HL-60 (cell line): ENCODE measurements at places on chromosomes 7 and 10.

DNA sequence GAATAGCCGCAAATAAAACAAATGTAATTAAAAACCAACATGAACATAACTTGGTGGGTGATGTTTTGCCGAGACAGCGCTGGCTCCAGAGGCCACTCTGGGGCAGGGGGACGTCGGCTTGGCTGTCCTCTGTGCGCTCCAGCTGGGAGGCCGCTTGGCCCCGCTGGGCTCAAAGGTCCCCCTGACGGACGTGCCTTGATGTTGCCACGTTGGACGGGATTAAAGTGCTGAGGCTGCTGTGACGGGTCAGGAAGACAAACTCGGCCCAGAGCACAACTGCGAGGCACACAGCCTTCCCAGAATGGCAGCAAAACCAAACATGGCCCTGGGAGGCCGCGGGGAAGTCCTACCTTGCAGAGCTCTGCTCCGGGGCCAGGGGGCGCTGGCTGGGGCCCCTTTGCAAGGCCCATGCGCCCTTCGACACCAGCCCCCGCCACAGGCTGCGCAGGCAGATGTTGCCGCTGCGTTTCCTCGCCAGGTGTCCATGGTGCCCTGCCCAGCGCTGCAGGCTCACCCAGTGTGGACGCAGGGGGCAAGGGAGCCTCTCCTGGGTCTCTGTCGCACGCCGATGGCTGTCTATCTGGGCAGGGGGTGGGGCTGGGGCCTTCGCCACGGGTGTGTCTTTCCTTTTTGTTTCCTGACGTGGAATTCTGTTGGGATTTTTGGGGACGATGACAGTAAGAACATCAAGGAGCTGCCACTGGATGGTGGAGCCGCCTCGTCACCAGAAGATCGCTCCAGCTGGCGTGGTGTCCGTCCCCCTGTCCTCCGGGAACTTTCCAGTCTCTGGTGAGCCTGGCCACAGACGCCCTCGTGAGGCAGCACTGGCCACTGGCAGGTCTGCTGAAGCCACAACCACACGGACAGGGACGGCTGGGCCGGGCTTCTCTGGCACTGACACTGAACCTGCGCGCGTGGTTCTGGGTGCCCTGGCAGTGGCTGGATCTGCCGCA lies 99.6 kb upstream of the DIP2C start:
- no peak for DNase-seq

- no peak for DNase-seq
Measured at GRCh38 chr7:1079546-1079945, 8.4 kb upstream of the GPER1 start.

DNA sequence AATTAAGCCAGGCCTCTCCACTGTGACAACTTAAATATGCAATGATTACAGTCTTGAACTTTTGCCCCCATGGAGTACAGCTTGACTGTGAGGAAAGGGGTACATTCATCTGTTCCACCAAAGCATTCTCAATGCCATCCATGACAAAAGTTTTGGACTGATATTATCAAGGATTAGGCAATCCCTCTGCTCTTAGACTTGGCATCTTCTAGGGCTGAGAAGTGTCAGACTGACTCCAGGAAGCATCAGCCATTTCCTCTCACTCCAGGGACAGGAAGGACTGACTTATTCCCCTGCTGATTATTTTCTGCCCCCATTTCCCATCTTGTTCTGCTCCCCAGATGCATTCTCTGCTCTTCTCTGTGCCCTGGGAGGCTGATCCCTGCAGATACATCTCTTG lies 69.7 kb downstream of the ZNF365 start:
- DNase-seq, result no peak

- DNase-seq, result no peak
Measured at GRCh38 chr10:30412901-30413300, 21.1 kb upstream of the MAP3K8 start.

DNA sequence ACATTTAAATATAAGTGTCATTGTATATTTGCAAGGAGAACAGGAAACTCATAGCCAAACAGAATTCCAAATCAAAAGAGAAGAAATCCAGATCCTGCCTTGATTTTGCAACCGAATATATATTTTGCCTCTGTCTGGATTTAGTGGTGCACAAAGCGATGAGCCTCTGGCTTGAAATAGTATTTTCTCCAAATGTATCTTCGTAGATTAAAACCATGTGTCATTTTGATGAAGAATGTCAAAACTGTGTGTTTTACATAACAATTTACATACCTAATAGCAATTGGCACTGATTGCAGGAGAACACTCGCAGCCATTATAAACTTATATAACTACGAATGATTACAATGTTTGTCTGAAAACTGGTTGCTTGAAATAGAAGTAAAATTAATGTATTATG lies 156.4 kb downstream of the ARID5B start:
- DNase-seq, result no peak

DNA sequence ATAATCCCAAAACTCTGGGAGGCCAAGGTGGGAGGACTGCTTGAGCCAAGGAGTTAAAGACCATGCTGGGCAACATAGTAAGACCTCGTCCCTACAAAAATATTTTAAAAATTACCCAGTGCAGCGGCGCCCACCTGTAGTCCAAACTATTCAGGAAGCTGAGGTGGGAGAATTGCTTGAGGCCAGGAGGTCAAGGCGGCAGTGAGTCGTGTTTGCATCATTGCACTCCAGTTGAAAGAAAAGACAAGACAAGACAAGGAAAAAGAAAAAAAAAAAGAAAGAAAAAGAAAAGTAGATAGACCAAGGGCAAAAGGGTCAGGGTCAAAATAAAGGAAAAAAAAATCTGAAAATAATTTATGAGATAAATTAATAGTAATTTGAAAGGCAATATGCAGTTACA lies 5.8 kb downstream of the ANXA7 start:
- no peak for DNase-seq

DNA sequence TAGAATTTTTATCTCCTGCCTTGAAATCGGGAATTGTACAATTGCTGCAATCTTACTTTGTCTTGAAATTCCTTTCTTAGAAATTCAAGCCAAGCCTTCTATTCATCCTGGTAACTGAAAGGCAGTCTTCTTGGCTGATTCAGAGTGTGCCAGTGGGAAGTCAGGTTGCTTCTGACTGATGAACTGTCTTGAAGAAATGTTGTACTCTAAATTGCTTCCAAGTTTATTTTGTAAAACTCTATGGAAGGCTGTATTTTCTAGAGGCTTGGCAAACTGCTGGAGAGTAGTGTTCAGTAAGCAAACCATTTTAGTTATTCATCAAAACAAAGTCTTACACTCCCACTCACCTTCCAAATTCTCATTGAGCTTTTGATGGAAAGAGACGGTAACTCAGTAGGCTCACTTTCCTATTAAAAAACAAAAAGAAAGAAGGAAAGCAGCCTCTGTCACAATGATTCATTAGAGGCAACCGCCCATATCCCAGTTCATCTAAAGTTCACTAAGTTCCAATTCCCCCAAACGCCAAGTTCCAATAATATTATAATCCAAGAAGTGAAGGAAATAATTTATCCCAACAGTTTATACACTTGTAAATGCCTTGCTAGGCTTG lies 187.9 kb upstream of the MALRD1 start:
- no peak for DNase-seq

DNA sequence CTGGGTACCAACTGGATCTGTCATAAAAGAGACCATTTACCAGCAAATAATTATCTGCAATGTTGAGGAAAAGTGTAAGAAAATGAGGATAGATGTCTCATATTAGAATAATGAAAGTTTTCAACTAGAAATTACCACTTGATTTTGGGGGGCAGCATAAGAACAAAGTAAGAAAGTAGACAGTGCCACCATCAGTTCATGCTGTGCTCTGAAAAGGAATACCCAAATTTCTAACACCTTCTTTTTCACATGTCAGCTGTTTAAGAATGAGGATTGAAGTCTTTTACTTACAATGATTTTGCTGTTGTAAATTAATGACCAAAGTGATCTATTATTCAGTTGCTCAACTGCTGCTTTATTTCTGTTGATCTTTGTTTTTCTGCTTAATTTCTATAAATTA lies 578.3 kb downstream of the ETV1 start:
- DNase-seq, result no peak

- DNase-seq, result no peak
Measured at GRCh38 chr10:75971402-75972211, 540.2 kb downstream of the LRMDA start.

DNA sequence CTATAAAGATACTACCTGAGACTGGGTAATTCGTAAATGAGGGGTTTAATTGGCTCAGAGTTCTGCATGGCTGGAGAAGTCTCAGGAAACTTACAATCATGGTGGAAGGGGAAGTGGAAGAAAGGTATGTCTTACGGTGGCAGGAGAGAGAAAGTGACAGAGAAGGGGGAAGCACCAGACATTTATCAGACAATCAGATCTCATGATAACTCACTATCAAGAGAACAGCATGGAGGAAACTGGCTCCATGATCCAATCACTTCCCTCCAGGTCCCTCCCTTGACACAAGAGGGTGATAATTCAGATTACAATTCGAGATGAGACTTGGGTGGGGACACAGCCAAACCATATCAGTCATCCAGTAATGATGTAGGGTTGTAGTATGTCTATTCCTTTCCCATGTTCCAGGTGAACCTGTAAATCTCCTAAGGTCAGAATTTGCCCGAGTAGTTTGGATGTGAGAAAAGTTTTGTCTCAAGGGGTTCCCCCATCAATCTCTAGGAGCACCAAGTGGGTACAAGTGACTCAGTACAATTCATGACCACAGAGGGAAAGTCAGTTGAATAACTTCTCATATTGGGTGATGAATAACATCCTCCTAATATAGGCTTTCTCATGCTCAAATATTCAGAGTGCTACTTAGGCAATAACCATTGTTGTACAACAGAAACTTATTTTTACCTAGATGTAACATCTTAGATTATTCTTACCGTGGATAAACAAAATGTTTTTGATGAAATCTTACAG lies 39.7 kb upstream of the MTPN start:
- no peak for DNase-seq

DNA sequence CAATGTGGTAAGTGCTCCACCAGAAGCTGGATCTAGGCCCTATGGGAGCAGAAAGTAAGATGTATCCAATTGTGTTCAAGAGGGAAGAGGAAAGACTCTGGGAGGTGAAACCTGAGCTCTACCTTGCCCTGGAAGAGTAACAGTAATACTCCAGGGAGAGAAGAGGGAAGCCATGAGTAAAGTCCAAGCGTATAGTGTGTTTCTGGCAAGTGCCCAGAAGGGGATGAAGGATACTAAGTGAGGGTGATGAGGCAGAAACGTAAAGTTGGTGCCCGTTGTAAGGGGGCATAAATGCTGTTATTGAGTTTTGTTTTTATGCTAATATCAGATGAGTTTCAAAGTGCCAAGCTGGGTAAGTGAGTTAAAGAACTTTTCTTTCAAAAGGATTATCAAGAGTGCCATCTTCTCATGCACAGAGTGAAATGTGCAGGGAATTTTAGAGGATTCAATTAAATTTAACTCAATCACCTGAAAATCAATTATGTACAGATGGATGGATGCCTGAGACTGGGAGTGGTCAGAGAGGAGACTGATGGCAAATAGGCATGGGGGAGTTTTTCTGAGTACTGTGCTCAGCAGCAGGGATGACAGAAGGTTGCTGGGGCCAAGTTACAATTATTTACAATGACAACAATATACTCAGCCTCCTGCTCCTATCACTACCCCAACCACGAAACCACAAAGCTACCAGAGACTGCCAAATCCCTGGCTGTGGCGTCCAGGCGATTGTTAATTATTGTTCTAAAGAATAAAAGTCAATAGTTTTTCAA lies 123.3 kb upstream of the LAMB4 start:
- DNase-seq, result no peak

DNA sequence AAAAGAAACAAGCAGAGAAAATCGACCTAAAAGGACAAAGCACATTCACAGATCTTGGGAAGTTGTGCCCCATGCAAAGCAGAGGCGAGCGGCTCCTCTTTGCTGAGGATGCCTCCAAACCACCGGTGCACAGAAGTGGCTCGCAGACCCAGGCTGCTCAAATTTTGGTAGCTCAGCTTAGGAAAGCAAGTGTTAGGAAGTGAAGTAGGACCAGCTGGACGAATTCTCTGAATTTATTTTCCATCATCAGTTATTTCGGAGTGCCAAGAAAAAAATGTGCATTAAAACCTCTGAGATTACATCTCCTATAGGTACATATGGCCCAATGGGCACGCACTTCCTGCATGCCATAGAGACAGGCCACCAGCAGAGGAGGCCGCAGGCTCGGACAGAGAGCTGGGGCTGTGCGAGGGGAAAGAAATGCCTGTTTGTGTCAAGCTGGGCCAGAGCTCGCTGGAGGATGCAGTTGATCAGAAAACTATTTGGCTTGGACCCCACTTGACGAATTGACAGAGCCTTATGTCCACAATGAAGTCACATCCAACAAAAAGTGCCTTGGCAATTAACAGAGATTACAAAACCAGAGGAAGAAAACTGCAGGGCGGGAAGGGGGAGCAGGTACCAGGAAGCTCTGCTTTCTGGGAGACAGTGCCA lies 122.3 kb upstream of the LYZL2 start:
- peak; percentile 46 for DNase-seq

GRCh38 chr7:33651998-33652515 lies 253.3 kb upstream of the BMPER start:
- no peak for DNase-seq

DNA sequence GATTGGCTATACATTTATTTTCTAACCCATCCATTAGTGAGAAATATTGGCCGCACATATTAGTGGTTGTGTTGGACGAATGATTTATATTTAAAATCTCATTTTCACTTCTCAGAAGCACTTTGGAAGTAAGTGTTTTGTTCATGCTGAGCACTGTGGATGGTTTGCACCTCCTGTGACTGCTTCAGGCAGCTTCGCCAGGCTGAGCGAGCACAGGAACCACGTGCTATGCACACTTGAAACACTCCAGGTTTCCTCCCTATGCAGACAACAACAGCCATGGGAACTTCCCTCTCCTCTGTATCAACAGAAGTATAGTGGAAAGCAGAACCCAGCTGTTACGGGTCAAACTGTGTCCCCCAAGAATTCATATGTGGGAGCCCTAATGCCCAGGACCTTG lies 67.3 kb upstream of the WDR11 start:
- no peak for DNase-seq

DNA sequence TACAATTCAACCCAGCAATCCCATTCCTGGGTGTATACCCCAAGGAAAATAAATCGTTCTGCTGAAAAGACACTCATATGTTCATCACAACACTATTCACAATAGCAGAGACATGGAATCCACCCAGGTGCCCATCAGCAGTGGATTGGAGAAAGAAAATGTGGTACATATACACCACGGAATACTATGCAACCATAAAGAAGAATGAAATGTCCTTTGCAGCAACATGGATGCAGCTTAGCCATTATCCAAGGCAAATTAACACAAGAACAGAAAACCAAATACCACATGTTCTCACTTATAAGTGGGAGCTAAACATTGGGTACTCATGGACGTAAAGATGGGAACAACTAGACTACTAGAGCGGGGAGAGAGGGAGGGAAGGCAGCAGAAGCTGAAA lies 207.8 kb downstream of the GATA3 start:
- no peak for DNase-seq

DNA sequence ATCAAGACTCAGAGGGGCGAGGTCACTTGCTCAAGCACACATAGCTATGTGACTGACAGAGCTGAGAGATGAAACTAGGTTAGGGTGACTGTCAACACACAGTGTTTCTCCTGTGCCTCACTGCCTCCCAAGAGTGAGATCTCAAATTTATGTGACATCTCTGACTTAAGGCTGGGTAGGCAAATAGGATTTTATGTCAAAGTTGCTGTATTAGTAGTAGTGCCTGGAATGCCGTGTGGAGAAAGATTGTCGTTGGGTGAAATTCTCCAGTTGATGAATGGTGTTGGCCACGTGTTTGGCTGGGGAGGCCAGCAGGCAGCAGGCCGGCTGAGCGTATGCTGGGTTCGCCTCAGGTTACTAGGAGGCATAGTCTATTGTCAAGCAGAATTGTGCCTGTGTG lies 148.3 kb upstream of the BMPER start:
- DNase-seq, result no peak
